Activated T-helper 9 cell treated with anti-CD3 and anti-CD28 coated beads, Interleukin-2, amount 50 U/mL, for 16 hours (primary cell): ENCODE measurements at places on chromosomes 6 and 20.

DNA sequence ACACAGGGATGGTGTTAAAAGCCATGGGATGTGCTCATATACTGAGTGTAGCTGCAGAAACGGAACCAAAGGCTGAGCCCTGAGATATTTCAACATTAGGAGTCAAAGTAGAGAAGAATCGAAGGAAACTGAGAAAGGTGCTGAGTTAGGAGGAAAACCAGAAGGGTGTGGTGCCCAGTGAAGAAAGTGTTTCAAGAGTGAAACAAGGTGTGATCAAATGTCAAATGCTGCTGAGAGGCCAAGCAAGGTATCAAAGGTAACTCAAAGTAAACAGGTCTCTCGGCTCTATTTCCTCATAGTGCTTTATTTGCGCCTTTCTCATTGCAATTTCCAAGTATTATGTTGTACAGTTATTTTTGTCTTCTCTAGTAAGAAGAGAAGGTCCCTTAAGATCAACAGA is 94.1 kb downstream of the PRDM1 start:
- no peak for DNase-seq

- DNase-seq, result no peak
Measured at GRCh38 chr20:50558483-50558925, 48.3 kb downstream of the PTPN1 start.

- DNase-seq, result no peak
Measured at GRCh38 chr6:130681028-130681427, 146.2 kb upstream of the SMLR1 start.

GRCh38 chr20:58883241-58883691 is 30.8 kb downstream of the GNAS start:
- no peak for DNase-seq

- no peak for DNase-seq
Measured at GRCh38 chr20:58810116-58810878, 40.4 kb downstream of the GNAS-AS1 start.

DNA sequence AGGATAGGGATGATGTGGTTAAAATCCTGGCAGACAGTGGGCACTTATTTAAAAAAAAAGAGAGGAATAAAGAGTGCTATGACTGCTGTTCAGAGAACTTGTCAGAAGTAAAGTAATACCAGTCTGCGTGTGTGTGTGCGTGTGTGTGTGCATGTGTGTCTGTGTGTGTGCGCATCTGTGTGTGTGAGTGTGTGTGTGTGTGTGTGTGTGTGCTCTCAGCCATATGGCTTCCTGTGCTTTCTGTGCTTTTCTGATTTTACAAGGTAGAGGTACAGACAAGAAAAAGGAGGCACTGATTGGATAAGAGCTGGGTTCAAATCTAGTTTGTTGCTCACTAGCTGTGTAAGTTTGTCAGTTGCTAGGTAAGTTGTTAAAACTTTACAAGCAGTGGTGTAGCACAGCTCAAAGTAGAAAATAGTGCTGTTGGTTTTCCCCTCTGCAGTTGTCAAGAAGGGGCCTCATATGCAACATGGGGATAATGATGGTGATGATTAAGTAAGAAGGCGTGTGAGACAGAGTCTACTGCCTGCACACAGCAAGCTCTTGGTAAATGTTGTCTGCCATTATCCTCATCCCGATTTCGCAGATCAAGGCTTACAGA is 155.3 kb upstream of the ZNF217 start:
- no peak for DNase-seq

DNA sequence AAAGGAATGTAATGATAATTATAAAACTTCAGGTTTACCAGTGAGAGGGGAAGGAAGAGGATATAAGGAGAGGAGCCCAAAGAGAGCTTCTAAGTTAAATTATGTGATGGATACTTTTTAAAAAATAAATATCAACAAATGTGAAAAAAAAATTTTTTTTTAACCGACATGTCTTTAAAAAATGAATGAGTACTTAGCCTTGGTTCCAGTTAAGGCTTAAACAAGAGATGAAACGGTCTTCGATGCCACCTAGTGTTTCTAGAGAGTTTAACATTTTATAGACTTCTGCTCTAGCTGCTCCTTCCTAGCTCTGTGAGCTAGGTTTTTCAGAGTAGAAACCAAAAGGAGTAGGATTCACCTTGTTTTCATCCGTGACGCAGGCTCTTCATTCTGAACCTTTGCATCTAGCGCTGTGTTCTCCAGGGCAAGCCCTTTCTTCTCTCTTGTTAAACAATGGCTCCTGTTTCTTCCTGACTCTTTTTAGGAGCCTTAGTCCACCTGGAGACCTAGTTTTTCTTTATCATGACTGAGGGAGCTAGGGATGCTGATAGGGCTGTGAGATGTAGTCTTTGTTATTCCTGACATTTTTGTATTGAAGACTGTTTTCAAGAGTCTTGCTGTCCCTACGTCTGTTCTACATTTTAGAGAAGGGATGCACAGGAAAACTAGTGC is 42.4 kb upstream of the GNRH2 start:
- DNase-seq, result no peak

GRCh38 chr6:37589198-37589597 is 89.5 kb upstream of the CCDC167 start:
- no peak for DNase-seq

DNA sequence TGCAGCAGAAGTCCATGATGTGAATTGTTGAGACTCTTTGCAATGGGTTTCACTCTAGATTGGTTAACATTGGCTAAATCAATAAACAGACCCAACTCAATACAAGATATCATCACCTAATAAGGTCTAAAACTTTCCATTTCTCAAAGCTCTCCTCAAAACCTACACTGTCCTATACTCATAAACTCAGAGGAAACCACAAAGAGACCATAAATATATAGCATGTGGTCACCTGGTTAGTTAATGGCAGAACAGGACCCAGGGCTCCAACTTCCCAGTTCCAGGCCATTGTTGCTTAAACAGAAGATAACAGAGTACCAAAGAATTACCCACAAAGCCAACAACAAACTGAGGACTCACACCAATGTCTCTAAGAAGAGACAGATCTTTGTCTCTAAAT is 12.0 kb downstream of the RTN4IP1 start:
- no peak for DNase-seq

GRCh38 chr6:134870677-134871498 is 79.0 kb downstream of the ALDH8A1 start:
- no peak for DNase-seq

DNA sequence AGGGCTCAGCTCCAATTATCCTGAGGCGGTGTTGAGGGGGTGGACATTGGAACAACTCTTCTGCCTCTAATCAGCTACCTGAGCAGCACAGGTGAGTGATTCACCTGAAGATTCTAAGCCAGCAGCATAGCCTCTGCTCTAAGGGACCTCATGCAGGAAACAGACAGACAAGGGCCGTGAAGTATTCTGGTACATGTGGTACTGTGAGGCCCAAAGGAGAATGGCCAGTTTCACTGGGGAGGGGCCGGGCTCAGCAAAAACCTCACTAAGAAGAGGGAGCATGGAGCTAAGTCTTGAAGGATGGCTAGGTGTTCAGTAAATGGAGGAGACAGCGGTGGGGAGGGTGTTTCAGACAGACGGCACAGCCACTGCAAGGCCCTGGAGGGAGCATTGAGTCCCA is 58.5 kb upstream of the CCDC167 start:
- DNase-seq, result no peak

GRCh38 chr20:61477451-61477861 is 225.4 kb downstream of the CDH4 start:
- DNase-seq, result no peak

DNA sequence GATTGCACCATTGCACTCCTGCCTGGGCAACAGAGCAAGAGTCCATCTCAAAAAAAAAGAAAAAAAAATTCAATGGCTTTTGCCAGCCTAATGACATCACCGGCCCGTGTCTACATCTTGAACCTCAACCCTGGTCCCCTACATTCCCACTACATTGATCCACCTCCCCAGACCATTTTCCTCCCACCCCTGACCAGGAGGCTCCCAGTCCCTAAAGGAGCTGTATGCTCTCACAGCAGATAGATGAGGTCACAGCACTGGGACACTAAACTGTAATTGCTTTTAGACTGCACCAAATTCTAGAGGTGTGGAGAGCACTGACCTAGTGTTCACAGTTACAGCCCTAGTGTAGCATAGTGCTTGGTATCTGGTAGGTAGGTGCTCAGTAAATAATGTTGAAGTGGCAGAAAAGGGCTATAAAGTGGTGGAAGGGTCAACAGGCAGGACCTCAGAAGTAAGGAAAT is 10.7 kb downstream of the TGIF2 start:
- DNase-seq, result no peak
